ENCODE measurements at places on chromosomes 2 and 18.

- no peak for DNase-seq
Measured at GRCh38 chr2:96259497-96259921, 6.3 kb downstream of the TMEM127 start.

DNA sequence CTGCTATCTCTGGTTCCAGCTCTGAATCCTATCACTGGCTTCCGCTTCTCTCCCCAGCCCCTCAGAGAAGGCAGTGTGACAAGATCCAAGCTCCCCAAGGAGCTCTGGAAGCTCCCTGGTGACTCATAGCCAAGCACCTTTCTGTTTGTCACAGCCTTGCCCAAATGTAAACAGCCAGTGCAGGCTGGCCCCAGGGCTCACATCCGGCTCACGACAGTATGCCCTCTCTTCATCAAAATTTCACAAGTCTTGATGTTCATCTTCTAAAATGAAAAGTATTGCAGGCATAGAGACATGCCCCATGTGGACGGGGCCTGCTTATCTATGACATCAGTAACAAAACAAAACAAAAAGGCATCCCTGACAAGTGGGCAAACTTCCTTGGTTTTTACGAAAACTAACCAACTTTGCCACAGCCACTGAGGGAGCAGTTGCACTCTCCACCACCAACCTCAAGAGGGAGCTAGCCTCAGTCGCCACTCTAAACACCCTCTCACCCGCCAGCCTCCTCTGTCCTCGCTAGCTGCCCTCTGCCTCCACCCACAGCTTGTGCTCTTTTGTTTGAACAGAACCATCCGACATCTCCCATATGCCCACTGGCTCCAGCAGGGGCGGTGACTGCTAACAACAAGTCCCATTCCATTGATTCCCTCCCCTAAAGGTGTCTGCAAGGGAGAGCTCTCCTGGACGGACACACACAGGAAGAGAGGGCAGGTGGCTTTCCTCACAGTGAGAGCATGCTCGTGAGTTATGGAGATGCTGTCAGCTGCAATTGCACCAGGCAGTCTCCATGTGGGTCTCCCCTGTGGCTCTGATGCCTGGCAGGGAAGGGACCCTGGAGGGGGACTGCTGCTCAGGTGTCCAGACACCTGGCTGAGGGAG, 71.0 kb upstream of the DAPL1 start:
- DNase-seq = no peak

- DNase-seq = no peak
Measured at GRCh38 chr18:12046751-12047335, 46.8 kb upstream of the ANKRD62 start.

GRCh38 chr2:188623995-188624643, 332.4 kb downstream of the GULP1 start:
- DNase-seq = no peak

- no peak for DNase-seq
Measured at GRCh38 chr2:177273408-177273807, 8.9 kb upstream of the NFE2L2 start.

DNA sequence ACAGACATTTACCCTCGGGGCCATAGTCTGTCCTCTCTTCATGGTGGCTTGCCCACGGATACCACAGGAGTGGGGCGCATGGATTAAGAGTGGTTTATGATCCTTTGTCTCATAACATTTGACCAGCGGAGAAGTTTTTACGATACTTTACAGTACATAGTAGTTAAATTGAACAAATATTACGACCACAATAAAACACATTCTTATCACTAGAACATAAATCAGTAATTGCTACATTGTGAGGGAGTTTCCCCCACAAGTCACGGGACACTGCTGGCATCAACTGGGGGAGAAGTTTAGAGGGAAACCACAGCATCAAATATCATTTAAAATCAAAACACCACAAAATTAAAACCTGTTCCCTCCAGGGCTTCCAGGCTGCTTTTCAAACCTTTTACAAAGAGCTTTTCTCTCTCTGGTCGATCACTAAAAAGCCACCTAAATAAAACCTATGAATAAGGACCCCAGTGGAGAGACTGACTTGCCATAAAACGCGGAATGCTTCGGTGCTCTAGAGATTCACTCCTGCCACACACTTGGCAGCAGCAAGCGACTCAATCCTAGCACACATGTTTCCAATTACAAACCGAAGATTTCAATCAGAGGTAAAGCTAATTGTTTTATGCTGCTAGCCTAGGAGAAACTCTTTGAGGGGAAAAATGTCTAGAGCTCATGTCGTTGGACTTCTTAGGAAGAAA, 173.7 kb upstream of the HNRNPA3 start:
- DNase-seq = no peak

DNA sequence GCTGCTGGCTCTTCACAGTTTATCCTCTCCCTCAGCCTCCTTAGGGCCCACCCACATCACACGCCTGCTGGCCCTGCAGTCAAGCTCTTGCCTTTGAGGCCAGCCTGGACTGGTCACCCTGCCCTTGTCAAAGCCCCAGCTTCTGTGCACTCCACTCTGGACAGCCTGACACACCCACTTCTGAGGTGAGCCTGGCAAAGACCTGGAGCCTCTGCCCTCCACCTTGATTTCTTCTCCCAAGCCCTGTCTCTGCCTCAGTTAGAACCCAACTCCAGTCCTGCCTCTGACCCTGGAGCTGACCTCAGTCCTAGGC, 37.0 kb upstream of the TAF1B start:
- no peak for DNase-seq

DNA sequence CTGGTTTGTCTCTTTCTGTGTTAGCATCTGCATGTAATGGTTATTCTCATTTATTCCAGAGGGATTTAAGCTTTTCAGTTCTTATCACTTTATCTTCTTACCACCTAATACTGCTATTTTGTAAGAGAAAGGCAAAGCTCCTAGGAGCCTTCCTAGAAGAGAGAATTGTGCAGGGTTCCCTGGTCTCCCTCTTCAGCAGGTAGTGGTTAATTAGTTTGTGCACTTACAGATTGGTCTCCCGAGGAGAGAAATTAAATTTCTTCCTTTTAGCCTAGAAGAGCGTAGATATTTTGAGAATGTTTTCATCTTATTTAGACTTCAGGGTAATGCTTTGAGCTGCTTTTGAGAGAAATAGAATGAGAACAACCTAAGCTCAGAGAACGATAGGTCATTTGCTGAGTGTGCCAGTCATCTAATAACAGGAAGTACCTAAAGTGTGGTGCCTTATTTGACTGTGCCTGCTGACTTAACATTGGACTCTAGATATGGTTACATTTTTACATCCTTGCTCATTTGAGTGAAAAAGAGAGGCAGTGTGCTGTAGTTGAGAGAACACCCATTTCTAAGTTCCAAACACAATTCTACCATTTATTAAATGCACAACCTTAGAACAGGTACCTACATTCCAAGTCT, 651.4 kb downstream of the STK39 start:
- no peak for DNase-seq

DNA sequence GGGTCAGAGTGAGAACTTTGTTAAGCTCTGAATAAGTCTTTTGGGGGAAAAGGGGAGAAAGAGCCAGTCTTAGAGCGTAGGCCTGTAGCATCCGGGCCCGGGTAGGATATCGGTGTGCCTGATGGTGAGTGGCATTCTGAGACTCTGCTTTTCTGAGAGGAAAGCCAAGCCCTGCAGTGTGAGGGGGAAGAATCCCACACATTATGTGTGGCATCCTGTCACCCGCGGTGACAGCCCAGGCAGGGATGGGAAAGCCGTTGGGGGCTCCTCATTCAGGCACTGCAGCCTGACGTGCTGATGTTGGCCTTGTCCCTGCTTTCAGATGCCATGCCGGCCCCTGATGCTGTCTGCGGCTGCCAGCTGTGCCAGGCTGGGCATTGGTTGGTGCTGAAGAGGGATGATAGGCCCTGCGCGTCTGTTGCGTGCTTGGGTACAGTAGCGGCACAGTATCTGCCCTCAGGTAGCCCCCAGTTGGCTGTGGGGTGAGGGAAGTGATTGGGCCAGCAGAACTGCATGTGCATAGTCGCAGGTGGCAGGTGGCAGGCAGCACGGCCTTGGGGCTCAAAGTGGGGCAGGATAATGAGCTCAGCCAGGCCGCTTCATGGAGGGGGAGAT, 37.6 kb downstream of the GLI2 start:
- DNase-seq = no peak

- DNase-seq = no peak
Measured at GRCh38 chr18:41695441-41695840, 259.6 kb upstream of the PIK3C3 start.

- no peak for DNase-seq
Measured at GRCh38 chr2:208782097-208782496, 375.5 kb downstream of the PTH2R start.

- DNase-seq = no peak
Measured at GRCh38 chr2:114032705-114033104, 142.8 kb downstream of the ACTR3 start.

DNA sequence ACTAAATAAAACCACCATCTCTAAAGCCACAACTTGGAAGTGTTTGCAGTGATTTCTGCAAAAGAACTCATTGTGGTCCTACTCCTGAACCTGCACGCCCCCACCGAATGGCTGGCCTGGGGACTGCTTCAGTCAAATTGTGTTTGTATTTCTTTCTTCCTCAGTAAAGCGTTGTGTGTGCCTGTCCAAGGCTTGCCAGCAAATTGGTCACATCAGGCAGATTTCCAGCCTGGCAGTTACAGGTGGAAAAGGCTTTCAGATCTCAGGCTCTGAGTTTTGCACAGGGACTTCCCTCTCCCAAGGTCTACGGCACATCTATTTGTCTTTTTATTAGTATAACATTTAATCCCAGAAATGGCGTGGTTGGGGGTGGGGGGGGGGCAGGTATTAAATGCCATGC, 54.0 kb upstream of the NOSTRIN start:
- DNase-seq = no peak

DNA sequence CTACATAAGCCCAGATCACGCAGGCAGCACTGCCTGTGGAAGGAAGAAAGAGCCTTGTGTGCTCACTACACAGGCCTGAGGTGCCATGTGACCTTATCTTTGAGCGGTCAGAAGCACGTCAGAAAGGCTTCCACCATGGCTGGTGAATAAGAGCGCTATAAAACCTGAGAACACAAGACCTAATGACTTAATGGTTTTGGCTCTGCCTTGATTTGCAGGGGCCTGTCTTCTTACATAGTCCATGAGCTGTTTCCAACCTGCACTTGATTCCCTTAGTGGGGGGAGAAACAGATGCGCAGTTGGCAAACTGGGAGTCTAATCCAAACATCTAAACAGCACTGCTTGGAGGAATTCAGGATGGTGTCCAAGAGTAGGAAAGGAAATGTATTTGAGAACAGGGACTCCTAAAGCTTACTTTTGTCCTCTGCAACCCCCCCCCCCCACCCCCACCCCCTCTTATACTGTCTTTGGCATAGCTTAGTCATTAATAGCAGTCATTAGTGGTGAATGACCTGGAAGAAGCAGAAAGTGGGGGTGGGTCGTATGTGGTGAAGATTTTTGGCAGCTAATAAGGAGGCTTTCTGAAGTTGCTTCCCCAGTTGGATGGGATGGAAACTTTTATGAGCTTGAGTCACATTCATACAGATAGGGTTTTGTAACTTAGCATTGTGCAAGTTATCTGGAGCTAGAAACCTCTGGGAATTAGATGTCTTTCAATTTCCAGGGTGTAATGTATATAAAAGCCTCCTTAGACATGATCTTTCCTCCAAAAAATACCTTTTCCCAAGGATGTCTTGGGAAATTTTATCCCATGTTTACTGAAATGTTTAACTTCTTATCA, 454.1 kb downstream of the MEIS1 start:
- no peak for DNase-seq

GRCh38 chr2:182682210-182682609, 33.8 kb upstream of the DNAJC10 start:
- no peak for DNase-seq

DNA sequence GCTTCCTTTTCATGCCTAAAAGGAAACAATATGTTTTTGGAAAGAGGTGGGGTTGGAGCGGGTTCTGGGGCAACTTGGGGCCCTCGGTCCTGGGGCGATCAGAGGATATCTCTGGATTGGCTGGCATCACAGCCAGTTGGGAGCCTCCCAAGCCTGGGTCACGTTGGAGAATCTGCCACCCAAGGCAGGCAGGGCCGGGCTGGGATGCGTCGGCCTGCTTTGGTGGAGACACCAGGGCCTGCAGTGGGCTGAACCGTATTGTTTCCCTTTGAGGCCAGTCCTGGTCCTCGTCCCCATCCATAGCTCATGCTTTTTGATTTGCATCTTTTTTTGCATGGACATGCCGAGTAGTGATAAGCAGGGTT, 235.8 kb downstream of the ATAD2B start:
- no peak for DNase-seq

GRCh38 chr2:176579608-176580007, 310.4 kb downstream of the MTX2 start:
- DNase-seq = no peak

DNA sequence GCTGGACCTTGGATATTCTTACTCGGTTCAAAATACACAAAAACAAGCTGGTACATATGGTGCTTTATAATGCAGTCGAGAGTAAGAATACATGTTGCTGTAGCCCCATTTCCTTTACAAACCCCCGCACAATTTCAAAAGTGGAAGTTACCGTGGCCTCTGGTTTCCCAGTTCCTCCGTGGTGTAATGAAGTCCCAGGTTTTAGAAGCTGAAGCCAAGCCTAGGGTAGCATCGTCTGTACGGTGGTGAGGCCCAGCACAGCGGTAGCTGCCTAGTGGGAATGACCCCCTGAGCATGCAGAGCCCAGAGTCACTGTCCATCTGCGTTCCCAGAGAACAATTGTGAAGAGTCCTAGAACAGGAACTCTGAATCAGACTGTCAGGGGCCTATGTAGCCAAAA, 171.8 kb downstream of the ASXL3 start:
- no peak for DNase-seq

DNA sequence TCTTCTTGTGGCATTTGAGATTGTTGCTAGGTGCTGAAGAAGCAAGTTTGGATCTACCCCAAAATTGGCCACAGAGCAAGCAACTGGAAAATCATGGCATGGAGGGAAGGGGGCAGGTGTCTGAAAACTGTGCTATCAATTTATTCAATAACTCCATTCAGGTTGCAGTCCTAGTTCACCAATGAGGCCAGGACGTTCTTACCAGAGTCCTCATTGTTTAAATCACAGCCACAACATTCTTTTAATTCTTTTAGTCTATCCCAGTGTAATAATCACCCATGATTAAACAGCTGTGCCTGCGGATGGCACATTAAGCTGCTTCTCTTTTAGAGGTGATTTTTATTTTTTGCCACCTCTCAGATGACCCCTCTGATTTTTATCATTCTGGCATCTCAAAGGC, 103.5 kb downstream of the ANKRD44 start:
- no peak for DNase-seq

GRCh38 chr18:50654658-50655550, 95.0 kb downstream of the MAPK4 start:
- DNase-seq = no peak

DNA sequence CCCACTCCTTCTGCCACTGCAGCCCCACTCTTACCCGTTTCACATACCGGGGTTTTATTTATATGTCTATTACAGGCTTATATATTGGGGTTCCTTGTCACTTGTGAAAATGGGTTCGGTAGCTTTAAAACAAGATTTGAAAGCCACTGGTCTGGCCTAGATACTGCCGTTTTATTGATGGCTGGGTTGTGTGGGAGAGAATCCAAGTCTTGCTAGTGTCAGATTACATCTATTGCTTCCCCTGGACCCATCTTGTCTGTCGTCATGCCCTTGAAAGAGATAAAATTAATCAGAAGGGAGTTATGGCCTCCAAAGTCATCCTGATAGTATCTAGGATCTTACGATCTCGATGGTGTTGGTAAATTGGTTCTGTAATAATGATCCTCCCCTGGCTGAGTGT, 79.4 kb downstream of the EIPR1 start:
- DNase-seq = no peak

GRCh38 chr18:55351241-55351691, 236.7 kb downstream of the TCF4 start:
- no peak for DNase-seq

GRCh38 chr2:189153619-189154018, 25.9 kb downstream of the COL5A2 start:
- DNase-seq = no peak

- DNase-seq = no peak
Measured at GRCh38 chr2:101348883-101349282, 38.4 kb downstream of the CREG2 start.

All from stimulated activated CD4-positive, alpha-beta T cell treated with anti-CD3 and anti-CD28 coated beads, Interleukin-4, amount 100 ng/mL, for 4 hours (primary cell).